Activated CD8-positive, alpha-beta memory T cell treated with anti-CD3 and anti-CD28 coated beads for 4 hours (primary cell): ENCODE measurements at places on chromosomes 11 and 22.

DNA sequence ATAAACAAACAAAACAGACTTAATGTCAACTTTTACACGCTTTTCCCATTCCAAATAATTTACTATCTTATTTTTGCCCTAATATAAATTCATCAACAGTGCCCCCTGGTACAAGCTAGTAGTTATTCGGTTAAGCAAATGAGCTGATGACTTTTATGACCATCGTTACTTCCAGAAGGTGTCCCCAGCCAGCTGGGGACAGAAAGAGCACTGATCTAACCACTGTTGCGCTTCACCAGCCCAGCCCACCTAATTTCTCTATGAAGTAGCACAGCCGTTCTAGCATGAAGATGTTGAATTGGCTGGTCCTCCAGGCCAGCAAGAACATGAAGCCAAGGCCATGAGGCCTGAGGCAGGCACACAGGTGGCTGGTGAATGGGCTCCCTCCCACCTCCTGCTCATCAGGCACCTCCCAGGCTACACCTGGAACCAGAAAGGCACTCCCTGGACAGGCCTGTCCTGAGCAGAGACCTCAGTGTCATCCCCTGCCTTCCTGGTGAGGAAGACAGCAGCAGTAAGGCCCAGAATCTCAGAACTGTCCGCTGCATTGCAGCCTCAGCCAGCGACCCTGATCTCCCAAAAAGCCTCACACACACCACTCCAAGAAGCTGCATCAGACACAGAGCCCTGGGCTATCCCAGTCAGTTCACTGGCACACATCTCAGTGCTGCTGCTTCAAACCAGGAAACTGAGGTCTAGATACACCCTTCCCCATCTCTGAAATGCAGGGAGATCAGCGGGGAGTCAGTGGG is 12.9 kb downstream of the GNB1L start:
- no peak for DNase-seq

- DNase-seq, result no peak
These were observed 4.5 kb downstream of the TMPRSS13 start for GRCh38 chr11:117924631-117925170.

GRCh38 chr11:71486320-71486719 is 33.3 kb downstream of the NADSYN1 start:
- no peak for DNase-seq

GRCh38 chr11:38553148-38553547 is 1955.1 kb upstream of the RAG2 start:
- DNase-seq, result no peak

- no peak for DNase-seq
These were observed 16.8 kb upstream of the MFRP start for GRCh38 chr11:119363081-119363850.

DNA sequence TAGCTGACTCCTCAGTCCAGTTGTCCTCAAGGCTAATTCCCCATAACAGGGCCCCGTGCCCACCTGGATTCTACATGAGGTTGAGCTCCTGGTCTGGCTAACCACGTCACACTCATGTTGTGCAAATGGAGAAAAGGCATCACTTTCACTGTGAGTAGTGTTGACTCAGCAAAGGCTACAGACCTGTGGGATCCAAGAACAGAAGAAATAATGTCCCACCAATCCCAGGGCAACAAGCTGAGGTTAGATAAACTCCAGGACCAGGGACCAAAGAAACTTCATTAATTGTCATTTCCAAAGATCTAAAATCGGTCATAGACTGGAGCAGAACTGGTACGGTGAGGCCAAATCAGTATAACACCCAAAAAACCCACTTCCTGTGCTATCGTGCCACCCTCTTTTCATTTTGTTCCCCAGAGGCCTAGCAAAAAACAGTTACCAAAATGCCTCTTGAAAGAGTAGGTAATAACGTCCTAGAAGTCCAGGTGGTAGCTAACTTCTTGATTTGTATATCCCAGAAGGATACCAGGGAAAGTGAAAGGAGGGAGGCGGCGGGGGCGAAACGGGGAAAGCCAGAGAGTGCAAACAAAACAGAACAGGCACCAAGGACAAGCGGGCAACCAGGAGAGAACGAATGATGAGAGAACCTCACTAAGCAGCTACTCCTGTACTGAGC is 1.4 kb downstream of the PCSK7 start:
- DNase-seq, result no peak

DNA sequence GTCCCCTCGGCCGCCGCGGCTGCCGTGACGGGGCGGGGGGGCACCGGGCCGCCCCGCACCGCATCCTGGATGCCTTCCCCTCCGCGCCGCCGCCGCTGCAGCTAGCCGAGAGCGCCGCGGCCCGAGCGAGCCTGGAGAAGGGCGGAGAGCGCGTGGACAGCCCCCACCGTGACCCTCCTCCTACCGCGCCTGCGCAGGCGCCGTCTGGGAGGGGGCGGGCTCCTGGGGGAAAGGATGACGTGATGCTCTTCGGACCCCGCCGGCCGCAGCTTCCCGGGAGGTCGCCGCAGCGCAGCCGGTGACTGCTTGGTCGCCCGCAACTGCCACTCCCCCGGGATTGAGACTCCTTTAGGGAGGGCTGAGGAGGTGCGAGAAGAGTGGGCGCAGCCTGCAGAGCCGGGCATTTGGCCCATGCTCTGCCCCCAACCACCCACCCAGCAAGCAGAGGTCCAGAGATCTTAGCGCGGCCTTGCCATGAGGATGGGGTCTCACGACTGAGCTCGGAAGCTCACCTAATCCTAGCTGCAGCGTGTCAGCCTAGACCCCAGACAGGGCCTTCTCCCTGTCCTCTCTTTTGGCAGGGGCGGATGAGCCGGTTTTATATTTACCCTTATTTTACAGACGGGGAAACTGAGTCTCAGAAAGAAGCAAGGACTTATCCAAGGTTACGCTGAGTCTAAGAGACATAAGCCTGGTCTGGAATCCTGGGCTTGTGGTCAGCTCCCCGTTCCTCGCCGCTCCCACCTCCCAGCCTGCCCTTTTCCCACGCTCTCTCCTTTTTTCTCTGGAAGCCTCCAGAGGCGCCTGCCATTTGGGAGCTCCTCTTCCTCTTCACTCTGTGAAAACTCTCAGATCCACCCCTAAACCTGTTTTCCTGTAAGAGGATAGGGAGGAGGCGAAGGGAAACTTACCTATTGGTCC is at the start of gene DENND5A:
Gene DENND5A (minus strand): TSS at position 140 of the 921 bp plus-strand sequence. CDS start 281 bp downstream, outside the sequence.
- peak; percentile 43 for DNase-seq

DNA sequence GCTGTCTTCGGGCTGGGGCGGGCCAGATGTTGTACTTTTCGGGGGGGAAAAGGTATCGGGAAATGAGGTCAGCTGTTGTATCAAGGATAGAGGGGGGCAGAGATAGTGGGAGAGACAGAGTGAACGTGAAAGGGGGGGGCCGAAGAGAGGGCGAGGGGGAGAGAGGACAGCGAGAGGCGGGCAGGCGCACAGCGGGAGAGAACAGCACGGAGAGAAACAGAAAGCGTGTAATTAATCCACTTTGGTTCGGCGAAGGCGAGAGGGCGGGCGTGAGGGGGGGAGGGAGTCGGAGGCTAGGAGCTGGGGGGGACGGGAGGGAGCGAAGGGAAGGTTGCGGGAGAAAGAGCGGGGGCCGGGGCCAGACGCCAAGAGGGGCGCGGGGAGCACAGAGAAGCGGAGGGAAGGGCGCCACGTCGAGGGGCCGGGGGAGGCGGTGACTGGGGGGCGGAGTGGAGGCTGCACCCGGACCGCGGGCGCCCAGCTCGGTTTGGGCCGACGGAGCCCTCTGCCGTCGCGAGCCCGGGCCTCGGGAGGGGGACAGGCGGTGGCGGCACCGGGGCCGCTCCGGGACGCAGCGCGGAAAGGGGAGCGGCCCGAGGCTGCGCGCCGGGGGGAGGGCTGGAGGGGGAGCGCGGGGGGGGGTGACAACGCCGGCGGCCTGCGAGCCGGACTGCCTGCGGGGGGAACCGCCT is 612 bp downstream of the IGF2 start:
- DNase-seq, result no peak

GRCh38 chr11:84969103-84969502 is 658.0 kb downstream of the DLG2 start:
- DNase-seq, result no peak

- no peak for DNase-seq
These were observed 234.3 kb upstream of the NARS2 start for GRCh38 chr11:78808923-78809322.

DNA sequence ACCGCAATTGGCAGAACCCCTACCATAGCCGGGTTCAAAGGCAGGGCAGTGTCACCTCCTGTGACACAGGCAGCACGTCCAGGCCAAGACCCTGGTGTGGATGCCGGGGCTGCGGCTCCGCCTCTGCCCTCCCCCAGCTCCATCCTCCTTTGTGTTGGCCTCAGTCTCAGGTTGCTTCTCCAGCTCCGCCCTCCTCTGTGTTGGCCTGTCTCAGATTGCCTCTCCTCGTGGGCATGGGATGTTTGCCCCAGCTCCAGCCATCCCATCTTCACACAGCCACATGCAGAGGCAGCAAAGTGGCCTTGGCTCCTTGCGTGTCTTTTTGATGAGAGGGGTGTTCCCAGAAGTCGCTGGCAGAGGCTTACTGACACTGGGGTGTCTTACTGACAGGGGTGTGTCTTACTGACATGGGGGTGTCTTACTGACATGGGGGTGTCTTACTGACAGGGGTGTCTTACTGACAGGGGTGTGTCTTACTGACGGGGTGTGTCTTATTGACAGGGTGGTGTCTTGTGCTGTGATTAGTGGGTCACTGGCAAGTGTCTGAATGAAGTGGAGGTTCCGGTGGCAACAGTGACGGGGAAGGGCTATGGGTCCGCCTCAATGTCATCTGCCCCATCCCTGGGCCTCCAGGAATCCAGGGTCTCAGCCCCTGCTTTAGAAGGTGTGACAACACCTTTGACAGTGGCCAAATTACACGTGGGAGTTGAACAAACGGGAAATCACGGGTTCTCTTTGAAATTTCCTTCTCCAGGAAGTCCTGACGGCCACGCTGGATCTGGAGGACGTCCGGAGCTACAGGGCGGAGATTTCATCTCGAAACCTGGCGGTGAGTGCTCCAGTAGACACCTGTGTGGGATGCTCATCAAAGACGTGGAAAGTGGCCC is 24.9 kb downstream of the NADSYN1 start:
- DNase-seq, result no peak

- DNase-seq, result peak; percentile 64
These were observed 496 bp downstream of the TMEM9B start for GRCh38 chr11:8963569-8964323.

DNA sequence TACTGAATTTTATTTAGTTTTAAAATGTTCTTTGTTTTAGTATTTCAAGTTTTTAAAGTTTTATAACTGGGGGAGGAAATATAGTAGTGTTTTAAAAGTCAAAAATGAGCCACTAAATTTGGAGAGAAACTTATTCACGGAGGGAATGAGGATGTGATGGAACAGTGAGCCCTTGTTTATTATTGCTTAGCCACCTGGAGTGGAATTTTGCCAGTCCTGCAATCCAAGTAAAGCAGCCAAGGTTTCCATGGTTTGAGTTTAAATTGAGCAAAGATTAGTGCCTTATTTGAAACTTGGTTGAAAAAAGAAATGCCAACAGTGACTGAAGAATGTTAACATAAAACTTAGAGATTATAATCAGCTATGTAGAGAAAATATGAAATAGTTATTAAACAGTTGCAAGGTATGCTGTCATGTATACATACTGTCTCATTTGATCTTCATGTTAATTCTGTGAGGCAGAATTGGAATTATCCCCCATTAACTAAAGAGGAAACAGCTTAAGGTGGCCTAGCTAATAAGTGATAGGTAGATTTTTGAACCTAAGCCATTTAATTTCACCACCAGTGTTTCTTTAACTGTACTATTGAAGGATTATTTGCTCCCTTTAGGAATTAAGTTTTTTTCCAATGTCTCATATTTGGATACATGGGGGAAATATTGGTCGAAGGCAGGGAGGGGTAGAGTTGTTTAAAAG is 36.4 kb downstream of the SWAP70 start:
- no peak for DNase-seq
